ENCODE measurements at places on chromosomes 1 and 21. TPM values are rescaled to one million over a fixed set of nuclear protein-coding genes. Genes with fewer than 3 reads are reported as not detected.

Gene SV2A
- 15.4 TPM for total RNA-seq

Gene SHISAL2A
- total RNA-seq = not detected

Gene KLHDC7A
- total RNA-seq = not detected

Gene LIN28A
- not detected for total RNA-seq

Gene SELE
- not detected for total RNA-seq

Gene TRNP1
- total RNA-seq = 14.8 TPM

Gene CRP
- total RNA-seq = not detected

Gene APCS
- total RNA-seq = not detected

Gene C8A
- under 0.01 TPM for total RNA-seq

Gene ST6GALNAC3
- total RNA-seq = 2.5 TPM

Gene RPE65
- total RNA-seq = not detected

Gene MYBPHL
- not detected for total RNA-seq

Gene LYPD8
- total RNA-seq = not detected

Gene OR2M3
- not detected for total RNA-seq

Gene ADIPOR1
- total RNA-seq = 120 TPM

Gene EDN2
- total RNA-seq = not detected

Gene SPOCD1
- 47.8 TPM for total RNA-seq

Gene IQCC
- total RNA-seq = 0.97 TPM

Gene FAM131C
- under 0.01 TPM for total RNA-seq

Gene OR2L8
- not detected for total RNA-seq

Gene LYST
- total RNA-seq = 17.5 TPM

Gene CLDN17
- total RNA-seq = not detected

Gene ZNF593
- 14.8 TPM for total RNA-seq
